ENCODE measurements at places on chromosomes 7 and 10.

GRCh38 chr7:26409661-26410547 is 118.2 kb downstream of the SNX10 start:
- no peak for DNase-seq

DNA sequence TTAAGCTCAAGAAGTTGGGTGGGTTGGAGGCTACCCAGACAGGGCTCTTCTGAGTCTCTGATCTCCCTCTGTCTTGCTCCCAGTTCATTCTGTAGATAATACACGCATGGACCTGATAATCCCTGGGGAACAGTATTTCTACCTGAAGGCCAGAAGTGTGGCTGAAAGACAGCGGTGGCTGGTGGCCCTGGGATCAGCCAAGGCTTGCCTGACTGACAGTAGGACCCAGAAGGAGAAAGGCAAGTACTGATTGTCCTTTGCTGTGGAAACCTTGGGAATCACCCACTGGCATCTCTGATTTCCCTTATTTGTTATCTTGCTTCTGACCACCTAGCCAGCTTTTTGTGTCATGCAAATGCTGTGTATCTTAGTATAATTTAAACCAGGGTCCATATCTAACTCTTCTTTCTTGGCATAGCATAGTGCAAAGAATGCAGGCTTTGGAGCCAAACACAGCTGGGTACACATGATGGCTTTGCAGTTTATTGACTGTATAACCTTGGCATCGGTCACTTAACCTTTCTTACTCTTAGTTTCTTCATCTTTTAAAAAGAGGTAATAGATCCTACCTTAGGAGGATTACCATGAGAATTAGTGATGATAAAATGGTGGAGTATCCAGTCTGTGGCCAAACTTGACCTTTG is 18.0 kb downstream of the PLEKHA8 start:
- no peak for DNase-seq

GRCh38 chr10:123140983-123141390 is 5.2 kb downstream of the HMX3 start:
- no peak for DNase-seq

- DNase-seq, result no peak
Observed at GRCh38 chr10:28425422-28425821, 107.5 kb upstream of the WAC start.

GRCh38 chr7:80907612-80908011 is 11.2 kb downstream of the SEMA3C start:
- DNase-seq, result no peak

GRCh38 chr10:70403483-70404035 is 386 bp upstream of the EIF4EBP2 start:
- DNase-seq, result peak; percentile 21

GRCh38 chr10:72509941-72510340 is 115.9 kb downstream of the MICU1 start:
- peak; percentile 60 for DNase-seq

GRCh38 chr10:42952349-42952748 is 124.5 kb upstream of the RET start:
- no peak for DNase-seq

DNA sequence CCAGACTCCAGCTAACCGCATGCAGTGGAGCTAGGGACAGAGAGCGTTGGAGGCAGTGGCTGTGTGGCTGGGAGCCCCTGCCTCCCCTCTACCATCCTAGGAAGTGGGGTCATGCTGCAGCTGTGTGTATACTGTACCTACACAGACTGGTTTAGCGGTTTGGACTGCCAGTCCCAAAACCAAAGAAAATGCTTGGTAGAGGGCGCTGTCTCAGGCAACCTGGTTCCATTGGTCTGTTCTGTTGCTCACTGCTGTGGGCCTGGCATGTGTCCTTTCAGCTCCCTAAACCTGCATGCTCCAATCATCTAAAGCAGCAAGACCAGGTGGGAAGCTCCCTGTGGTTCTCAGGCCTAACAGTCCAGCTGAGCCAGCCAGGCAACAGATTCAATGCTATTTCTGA is 4.5 kb downstream of the RBP4 start:
- no peak for DNase-seq

DNA sequence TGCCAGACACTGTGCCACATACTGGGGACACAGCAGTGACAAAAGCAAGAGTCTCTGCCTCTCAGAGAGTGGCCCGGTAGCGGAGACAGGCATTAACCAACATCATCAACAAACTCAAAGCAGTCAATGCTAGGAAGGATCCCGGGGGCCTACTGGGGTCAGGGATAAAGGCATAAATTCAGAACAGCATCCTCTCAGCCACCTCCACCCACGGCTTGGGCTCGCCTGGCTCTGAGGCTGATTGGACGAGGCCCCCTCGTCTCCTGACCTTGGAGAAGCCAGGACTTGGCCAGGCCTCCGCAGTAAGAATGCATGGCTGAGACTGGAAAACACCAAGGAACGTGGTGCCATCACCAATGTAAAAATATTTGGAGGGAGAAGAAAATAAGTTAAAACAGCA is 102.1 kb downstream of the ARHGAP22 start:
- no peak for DNase-seq

DNA sequence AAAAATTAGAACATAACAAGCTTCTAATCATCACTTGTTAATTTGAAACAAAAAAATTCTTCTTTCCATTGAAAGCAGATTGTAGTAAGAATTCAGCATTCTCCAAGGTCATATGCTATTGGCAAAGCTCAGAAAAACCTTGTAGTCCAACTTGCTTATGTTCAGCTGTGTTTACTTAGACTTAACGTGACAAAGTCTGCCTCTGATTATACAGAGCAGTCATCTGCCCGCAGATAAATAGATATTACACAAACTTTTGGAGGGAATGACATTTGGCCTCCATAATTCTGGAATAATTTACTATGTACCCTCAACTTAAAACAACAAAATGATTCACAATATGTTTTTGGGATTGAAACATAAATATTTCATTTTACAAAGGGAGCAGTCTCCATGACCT is 45.8 kb downstream of the MKX start:
- DNase-seq, result no peak

DNA sequence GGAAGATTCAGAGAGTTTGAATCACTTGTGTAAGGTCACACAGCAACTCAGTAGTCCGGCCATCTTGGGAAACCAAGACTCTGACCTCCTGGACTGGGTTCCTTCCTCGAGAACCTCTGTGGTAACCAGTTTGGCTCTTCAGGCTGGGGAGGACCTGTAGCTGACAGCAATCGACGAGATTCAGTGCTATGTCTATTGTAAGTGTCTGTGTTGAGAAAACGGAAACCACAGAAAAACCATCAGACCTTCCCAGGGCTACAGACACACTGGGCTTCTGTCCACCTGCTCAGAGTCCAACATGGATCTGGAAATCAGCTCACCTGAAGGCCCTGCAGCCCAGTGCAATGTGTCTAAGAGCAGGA is 403.7 kb downstream of the RPS24 start:
- peak; percentile 2 for DNase-seq

DNA sequence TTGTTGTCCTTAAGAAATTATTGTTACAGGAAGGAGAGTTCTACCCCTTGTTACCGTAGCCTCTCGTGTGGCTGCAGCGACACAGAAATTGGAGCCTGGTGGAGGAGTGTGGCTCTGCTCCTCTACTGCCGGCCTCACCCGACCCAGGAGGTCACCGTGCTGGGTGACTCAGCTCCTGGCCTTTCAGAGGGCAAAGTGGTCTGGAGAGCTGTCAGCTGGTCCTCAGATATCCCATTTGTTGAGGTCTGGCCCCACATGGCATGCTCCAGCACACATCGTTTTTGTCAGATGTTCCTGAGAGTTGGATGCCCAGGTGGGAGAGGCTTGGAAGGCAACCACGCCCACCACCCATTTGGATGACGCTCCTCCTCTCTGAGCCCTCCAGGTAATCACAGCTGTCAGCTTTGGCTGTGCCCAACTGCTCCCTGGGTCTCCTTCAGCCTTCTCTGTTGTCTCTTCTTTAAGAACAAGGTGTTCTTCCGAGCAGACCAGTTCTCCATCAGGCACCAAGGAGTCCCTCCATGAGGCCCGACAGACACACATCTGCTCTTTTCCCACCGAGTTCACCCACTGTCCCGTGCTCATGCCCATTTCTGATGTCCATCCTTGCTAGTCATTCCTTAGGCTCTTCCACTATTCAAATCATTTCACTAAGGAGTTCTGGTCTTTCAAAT is 80.3 kb downstream of the RAMP3 start:
- peak; percentile 24 for DNase-seq

GRCh38 chr7:38632411-38632810 is 1.2 kb upstream of the AMPH start:
- DNase-seq, result no peak

DNA sequence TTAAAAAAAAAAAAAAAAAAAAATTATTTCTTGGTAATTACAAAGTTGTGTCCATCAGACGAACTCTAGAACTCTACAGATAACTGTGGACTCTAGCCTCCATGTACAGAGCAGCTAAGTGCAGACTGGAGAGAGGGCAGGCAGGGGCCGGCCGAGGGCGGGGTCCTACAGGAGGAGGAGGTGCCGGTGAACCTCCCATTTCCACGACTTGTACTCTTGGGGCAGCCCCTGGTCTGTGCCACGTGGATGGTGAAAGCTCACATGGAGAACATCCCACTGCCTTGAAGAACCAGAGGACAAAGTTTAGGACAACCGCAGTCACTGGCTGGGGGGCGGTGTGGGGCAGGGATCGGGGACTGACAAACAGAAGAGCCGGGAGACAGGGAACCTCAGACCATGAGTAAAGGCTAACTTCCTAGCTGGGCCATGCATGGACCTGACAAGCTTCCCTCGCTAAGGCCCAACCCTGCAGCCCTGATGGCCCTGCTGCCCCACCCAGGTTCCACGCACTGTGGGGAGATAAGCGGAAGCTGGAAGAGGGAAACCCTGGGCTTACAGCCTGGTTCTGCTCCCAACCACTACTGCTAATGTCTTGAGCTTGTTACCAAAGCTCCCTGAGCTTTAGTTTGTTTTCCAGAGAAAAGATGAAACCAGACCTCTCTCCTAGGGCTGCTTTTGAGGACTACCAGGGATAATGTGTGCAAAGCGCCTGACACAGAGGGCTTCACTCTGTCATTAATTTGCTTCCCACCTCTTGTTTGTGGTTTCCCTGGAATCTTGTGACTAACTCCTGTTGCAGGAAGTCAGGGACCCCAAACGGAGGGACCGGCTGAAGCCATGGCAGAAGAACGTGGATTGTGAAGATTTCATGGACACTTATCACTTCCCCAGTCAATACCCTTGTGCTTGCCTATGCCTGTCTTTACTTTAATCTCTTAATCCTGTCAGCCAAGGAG is 16.1 kb upstream of the SEC61G start:
- DNase-seq, result no peak

DNA sequence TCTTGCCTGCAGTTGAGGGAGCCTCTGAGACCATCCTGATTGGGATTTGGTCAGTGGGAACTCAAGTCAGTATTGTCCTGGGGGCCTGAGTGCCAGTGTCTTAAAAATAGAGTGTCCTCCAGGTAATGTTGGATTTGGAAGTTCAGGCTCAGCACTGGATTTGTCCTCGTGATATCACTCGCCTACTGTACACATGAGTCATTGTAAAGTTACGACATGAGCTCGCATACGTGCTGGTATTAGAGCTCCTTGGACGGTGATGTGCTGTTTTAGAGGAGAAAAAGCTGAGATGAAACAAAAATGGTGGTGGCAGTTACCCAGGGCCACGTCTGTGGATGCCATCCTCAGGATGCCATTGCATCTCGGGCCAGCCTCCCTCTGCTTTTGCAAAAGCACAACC is 78.2 kb downstream of the MGMT start:
- DNase-seq, result no peak

DNA sequence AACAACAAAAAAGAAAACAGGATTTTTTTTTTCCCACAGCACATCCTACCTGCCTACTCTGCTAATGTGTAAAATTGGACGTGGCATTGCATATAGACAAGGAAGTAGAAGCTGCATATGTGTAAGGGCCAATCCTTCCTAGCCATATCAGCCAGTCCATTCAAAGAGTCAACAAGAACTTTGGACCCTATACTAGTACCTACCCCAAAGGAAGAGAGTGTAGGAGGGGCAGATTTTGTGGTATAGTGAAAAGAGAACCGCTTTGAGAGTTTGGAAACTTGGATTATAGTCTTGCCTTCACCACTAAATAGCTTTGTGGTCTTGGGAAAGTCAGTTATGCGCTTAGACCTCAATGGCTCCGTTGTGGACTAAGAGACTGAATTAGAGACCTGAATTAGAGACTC is 12.1 kb upstream of the MCU start:
- DNase-seq, result no peak
